ENCODE measurements at places on chromosomes 11 and 22. TPM values are rescaled to one million over a fixed set of nuclear protein-coding genes. Genes with fewer than 3 reads are reported as not detected.

DNA sequence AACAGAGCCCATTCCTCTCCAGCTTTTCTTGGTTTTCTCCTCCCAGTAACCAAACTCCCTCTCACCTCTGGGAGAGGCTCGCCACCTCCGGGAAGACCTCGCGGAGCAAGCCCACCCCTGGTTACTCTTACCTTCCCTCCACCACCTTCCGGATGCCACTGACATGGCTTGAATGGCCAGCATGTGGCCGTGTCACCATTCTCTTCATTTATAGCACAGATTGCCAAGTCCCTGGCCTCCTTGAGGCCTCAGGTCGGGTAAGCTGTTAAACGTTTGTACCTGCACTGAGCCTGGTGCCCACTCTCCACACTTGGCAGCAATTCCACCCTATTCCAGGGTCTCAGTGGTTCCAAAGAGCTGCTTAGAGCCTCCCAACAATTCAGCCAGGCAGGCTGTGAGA lies 8.0 kb upstream of the FXYD2 start:
- H3K36me3 ChIP-seq: no peaks in the 10 kb centered on the region
- no peak overlapping the region for H3K4me3 ChIP-seq
- no peaks in the 10 kb centered on the region for H3K4me1 ChIP-seq
- no peak overlapping the region for H3K27ac ChIP-seq

GRCh38 chr11:130798801-130799200 lies 117.5 kb downstream of the SNX19 start:
- H3K27ac ChIP-seq: no peak overlapping the region
- DNase-seq: no peak
- no peak overlapping the region for H3K4me3 ChIP-seq
- H3K36me3 ChIP-seq: no peaks in the 10 kb centered on the region

DNA sequence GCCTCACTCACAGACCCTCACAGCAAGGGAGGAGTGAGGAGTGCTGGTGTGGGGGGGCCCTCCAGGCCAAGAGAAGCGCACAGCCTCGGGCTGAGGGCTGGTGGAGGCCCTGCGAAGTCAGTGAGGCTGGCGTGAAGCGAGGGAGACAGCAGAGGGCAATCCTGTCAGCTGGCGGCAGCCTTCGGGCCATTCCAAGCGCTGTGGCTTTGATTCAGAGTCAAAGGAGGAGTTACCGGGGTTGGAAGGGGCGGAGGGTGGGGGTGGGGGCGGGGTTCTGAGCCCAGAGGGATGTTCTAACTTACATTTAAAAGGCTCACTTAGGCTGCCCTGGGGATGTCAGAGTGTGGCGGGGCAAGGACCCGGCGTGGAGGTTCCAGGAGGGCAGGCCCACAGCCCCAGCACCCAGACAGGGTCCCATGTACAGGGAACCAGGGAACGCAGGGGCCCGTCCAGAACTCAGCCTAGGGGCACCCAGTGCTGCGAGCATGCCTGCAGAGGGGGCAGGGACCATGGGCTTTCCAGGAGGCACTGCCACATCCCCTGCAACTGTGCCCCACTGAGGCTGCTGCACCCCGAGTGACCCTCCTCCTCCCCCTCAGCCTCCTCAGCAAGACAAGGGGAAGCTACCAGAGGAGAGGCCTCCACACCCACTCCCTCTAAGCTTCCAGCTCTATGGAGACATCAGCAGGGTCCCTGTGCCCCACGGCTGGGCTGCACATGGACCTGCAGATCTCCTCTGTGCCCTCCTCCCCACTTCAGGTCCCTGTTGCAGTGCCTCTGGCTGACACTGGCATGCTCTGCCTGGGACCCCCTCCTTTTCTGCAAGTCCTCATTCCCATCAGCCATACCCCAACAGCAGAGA lies 39.7 kb upstream of the TTLL12 start:
- H3K4me3 ChIP-seq: no peak overlapping the region
- DNase-seq: no peak
- H3K4me1 ChIP-seq: peaks cover 10% of the 10 kb centered on the region
- no peak overlapping the region for H3K27ac ChIP-seq
- no peaks in the 10 kb centered on the region for H3K36me3 ChIP-seq

The KCNJ4 gene
- polyA plus RNA-seq: not detected

The FREY1 gene
- polyA plus RNA-seq: 0.18 TPM

GRCh38 chr11:34558211-34558610 lies 44.6 kb upstream of the ELF5 start:
- no peaks in the 10 kb centered on the region for H3K36me3 ChIP-seq
- H3K27ac ChIP-seq: no peak overlapping the region
- H3K4me1 ChIP-seq: no peaks in the 10 kb centered on the region
- DNase-seq: no peak

GRCh38 chr11:133939558-133939957 lies 17.2 kb downstream of the IGSF9B start:
- no peak overlapping the region for H3K27ac ChIP-seq
- no peaks in the 10 kb centered on the region for H3K27me3 ChIP-seq
- no peaks in the 10 kb centered on the region for H3K36me3 ChIP-seq
- H3K4me3 ChIP-seq: no peak overlapping the region
- DNase-seq: no peak
- no peaks in the 10 kb centered on the region for H3K4me1 ChIP-seq

Measured in liver (tissue), 10 donors.